ENCODE measurements at places on chromosomes 16 and 17.
A peak's percentile ranks its signal among the peaks of the same experiment; 100 is the strongest.

DNA sequence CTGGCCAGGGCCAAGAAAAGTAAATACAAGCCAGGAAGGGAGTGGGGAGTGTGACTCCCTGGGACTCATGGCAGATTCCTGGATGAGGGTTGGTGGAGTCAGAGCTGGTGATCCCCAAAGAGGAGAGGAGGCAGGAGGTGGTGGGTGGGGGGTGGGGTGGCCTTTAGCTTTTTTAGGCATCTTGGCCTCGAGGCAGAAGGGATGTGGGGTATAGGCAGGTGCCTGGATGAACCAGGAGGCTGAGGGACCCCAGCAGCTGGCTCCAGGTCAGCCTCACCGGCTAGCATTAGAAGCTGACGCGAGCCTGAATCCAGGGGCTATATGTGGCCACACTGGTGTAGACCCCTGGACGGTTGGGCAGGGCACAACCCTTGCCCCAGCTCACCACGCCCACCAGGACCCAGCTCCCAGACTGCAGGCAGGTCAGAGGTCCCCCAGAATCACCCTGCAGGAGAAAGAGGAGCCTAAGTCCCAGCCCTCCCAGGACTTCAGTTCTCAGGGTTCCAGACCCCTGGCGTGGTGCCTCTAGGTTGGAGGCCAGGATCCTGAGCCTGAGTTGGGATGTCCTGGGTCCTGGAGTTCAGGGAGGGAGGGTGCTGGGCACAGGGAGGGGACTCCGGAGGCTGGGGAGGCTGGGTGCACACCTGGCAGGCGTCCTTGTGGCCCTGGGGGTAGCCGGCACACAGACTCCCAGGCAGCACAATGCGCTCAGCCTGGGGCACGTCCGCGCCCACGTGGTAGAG is 2.8 kb downstream of the PRSS33 start:
- no peak for DNase-seq

- no peak for DNase-seq
Observed at GRCh38 chr16:53789137-53789536, 85.2 kb downstream of the FTO start.

GRCh38 chr17:66829386-66829864 is 5.5 kb upstream of the CACNG5 start:
- peak; percentile 73 for DNase-seq

DNA sequence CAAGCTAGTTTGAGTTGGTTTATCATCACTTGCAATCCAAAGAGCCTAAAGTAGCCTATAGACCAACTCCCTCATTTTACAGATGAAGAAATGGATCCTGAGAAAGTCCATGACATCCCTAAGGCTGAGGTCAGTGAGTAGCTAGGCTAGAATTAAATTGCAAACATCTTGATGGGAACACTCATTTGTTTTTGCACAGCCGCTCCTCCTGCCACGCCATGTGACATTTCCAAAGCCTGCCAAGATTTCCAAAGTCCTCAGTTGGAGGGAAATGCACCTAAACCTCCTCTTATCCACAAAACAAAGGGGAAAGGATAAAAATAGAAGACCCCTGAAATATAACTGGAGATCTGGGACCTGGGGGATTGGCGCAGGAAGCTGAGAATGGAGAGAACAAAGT is 15.0 kb downstream of the TMEM92 start:
- DNase-seq, result no peak

GRCh38 chr16:85568519-85568918 is 44.6 kb upstream of the GSE1 start:
- DNase-seq, result no peak

- DNase-seq, result no peak
Observed at GRCh38 chr16:11139326-11140097, 116.5 kb downstream of the SOCS1 start.

DNA sequence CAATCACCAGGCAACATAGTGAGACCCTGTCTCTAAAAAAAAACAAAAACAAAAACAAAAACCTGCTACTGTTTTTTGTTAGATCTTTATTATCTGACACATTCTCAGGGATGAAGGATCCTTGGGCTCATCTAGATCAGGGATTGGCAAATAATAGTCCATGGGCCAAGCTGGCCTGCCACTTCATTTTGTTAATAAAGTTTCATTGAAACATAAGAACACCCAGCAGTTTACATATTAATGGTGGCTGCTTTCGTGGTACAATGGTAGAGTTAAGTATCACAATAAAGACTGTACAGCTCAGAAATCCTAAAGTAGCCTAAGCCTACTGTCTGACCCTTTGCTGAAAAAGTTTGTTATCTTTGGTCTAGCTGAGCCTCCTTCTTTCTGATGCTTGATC is 32.9 kb upstream of the CLEC18A start:
- DNase-seq, result no peak

GRCh38 chr17:19592316-19592715 is 56.2 kb upstream of the ALDH3A2 start:
- DNase-seq, result no peak

DNA sequence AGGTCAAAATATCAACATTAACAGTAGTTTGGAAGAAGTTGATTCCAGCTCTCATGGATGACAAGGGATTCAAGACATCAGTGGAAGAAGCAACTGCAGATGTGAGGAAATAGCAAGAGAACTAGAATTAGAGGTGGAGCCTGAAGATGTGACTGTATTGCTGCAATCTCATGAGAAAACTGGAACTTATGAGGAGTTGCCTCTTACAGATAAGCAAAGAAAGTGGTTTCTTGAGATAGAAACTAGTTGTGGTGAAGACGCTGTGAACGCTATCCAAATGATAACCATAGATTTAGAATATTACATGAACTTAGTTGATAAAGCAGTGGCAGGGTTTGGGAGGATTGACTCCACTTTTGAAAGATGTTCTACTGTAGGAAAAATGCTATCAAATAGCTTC is 67.8 kb downstream of the GOSR1 start:
- no peak for DNase-seq

- DNase-seq, result no peak
Observed at GRCh38 chr17:28972437-28972836, 21.1 kb upstream of the PHF12 start.

DNA sequence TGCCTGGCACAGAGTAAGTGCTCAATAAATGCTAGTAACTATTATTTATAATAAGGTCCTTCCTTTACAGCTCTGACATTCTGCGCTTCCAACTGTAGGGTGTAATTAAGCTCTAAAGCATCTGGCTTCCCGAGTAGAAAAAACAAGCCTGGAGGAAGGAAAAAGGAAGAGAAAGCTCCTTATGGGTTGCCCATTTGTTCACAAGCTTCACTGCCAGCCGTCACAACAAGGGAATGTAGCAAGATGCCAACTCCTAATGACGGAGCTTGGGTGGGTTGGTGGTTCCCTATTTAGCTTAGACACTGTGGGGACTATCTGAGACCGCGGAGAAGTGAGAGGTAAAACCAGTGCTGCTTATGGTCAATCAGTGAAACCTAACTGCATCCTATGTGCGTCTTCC is 7.3 kb upstream of the RPRML start:
- DNase-seq, result no peak

DNA sequence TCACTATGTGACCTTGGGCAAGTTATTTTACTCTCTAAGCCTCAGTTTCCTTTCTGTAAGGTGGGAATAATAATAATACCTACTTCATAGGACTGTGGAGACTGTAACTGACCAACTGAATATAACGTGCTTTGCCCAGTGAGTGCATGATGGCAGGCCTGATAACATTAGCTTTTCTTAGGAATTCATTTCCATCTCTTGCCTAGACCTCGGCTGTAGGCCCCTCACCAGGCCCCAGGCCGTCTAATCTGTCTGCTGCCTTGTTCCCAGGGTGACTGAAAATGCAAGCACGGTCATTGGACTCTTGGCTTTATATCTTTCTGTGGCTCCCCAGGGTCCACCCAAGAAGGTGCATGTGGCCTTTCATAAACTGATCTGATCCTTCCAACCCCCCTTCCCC is 6.7 kb upstream of the UBE2O start:
- no peak for DNase-seq

DNA sequence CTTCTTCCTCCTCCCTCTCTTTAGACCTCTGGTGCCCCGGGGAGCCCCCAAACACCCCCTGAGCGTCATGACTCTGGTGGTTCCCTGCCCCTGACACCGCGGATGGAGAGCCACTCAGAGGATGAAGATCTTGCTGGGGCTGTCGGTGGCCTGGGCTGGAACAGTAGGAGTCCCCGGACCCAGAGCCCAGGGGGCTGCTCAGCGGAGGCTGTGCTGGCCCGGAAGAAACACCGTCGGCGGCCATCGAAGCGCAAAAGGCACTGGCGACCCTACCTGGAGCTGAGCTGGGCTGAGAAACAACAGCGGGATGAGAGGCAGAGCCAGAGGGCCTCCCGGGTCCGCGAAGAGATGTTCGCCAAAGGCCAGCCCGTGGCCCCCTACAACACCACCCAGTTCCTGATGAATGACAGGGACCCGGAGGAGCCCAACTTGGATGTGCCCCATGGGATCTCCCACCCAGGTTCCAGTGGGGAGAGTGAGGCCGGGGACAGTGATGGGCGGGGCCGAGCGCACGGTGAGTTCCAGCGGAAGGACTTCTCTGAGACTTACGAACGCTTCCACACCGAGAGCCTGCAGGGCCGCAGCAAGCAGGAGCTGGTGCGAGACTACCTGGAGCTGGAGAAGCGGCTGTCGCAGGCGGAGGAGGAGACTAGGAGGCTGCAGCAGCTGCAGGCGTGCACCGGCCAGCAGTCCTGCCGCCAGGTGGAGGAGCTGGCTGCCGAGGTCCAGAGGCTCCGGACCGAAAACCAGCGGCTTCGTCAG is 7.5 kb downstream of the HEXIM2 start:
- DNase-seq, result no peak

- no peak for DNase-seq
Observed at GRCh38 chr17:73093286-73093685, 798 bp upstream of the SLC39A11 start.

DNA sequence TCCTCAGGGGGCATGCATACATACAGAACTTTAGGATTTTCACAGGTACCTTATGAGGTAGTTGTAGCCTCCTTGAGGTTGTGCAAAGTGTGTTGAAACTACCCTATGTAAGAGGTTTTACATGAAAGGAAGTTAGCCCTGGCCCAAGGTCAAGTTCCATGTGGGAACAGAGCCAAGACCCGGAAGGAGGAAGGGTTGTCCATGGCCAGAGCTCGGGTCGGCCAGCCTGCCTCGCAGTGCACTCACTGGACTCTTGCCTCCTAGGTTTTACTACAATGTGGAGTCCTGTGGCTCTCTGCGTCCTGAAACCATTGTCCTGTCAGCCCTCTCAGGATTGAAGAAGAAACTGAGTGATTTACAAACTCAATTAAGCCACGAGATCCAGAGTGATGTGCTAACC is 8.2 kb downstream of the POLR2C start:
- no peak for DNase-seq

DNA sequence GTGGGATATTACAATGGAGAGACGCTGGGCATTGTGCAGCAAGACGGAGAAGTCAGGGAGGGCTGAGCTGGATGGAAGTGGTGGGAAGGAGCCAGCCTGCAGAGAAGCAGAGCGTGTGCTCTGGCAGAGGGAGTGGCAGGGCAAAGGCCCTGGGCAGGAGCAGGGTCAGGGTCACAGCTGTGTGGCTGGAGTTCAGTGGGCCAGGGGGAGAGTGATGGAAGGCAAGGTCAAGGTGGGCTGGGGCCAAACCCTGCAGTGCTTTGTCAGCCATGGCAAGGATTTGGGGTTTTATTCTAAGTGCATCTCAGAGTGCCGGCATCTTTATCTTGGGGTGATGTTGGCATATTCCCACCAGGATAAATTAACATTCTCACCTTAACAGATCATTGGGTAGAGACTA is 31.9 kb upstream of the C16orf78 start:
- no peak for DNase-seq

DNA sequence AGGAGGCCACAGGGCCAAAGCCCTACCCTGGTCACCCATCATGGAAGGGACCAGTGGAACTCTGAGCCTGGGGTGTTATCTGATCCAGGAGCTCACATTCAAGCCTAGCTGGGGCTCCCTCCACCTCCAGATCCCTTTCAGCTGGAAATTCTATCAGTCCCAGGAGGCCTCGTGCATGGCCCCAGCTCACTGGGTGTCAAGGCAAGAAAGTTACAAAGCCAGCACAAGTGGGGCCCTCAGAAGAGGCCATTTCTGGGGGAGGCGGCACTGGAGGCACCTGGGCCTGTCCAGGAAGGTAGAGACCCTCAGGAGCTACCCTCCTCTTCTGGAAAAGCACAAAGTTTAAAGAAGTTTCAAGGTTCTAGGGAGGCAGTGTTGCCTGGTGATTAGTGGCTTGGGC is 4.8 kb downstream of the CA7 start:
- no peak for DNase-seq

- no peak for DNase-seq
Observed at GRCh38 chr17:40932608-40933007, 4.8 kb downstream of the KRT23 start.

- DNase-seq, result no peak
Observed at GRCh38 chr17:74349120-74349519, 12.5 kb downstream of the BTBD17 start.

DNA sequence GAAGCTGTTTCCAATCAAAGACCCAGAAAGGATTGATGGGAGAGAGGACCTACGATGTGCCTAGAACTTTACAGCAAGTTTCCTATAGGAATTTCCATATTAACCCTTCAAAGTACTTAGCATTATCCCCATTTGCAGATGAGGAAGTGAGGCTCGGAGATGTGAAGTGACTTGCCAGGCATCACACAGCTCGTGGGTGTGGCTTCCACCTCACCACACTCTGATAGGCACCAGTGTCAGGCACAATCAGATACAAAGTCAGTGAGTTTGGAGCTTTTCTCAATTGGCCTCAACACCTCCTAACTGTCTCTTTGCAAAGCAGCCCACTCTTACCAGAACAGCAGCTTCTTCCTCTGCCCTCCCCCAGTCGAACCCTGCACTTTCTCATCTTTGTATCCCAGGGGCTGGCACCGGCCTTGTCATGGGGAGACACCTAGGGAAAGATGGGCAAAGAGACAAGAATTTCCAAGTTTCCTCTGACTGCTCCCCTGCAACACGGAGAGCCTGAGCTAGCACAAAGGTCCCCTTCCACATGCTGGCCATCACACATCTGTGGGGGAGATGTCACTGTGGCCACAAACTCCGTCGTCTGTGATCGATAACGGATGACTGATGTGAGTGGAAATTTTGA is 37.4 kb upstream of the CCL1 start:
- DNase-seq, result no peak

GRCh38 chr16:72604375-72604774 is 432.4 kb upstream of the PMFBP1 start:
- DNase-seq, result no peak

- DNase-seq, result no peak
Observed at GRCh38 chr16:67917140-67917851, 14.4 kb downstream of the CTRL start.

- DNase-seq, result no peak
Observed at GRCh38 chr16:11631214-11631613, 37.0 kb upstream of the SNN start.

GRCh38 chr17:61400717-61401388 is 1.2 kb downstream of the TBX2 start:
- peak; percentile 43 for DNase-seq

- DNase-seq, result no peak
Observed at GRCh38 chr17:32116937-32117336, 25.4 kb upstream of the RHOT1 start.

- no peak for DNase-seq
Observed at GRCh38 chr16:2508722-2509400, 4.9 kb upstream of the ATP6V0C start.

GRCh38 chr16:67154578-67155294 is 3.9 kb upstream of the B3GNT9 start:
- no peak for DNase-seq
